NCI-H1092 treated with DMSO at 0.1 percent for 48 hours (cell line): ENCODE measurements at places on chromosomes 7 and 10.

DNA sequence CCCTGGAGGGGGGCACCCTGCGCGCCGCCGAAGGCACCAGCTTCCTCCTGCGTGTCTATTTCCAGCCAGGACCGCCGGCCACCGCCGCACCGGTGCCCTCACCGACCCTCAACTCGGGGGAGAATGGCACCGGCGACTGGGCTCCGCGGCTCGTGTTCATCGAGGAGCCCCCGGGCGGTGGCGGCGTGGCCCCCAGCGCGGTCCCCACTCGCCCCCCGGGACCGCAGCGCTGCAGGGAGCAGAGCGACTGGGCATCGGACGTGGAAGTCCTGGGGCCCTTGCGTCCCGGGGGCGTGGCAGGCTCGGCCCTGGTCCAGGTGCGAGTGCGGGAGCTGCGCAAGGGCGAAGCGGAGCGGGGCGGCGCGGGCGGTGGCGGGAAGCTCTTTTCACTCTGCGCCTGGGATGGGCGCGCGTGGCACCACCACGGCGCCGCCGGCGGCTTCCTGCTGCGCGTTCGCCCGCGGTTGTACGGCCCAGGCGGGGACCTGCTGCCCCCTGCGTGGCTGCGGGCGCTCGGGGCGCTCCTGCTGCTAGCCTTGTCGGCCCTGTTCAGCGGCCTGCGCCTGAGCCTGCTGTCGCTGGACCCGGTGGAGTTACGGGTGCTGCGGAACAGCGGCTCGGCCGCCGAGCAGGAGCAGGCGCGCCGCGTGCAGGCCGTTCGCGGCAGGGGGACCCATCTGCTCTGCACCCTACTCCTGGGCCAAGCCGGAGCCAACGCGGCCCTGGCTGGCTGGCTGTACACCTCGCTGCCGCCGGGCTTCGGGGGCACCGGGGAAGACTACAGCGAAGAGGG is 594 bp downstream of the CNNM1 start:
- peak; percentile 49 for DNase-seq

DNA sequence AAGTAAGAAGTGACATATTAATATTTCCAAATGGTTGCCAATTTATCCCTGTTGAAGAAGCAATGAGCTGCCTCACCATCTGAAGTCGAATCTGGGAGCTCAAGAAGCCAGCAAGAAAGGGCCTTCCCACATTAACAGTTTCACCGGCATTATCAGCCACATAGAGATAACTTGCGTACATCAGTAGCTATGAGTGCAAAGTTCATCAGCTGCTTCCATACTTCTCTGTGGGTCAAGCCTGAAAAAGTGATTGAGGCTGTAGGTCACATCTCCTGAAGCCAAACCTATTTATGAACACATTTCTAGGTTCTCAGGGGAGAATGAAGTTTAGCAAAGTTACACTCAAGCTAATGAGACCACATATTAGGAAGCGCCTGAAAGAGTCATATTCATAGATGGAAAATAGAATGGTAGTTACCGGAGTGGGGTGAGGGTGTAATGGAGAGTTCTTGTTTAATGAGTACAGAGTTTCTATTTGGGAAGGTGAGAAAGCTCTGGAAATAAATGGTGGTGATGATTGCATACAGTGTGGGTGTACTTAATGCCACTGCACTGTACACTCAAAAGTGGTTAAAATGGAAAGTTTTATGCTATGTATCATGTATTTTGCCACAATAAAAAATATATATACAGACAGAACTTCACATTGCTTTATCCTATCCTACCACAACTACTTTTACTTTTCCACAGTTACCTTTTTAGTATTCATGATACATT is 189.3 kb upstream of the SP4 start:
- DNase-seq: no peak

DNA sequence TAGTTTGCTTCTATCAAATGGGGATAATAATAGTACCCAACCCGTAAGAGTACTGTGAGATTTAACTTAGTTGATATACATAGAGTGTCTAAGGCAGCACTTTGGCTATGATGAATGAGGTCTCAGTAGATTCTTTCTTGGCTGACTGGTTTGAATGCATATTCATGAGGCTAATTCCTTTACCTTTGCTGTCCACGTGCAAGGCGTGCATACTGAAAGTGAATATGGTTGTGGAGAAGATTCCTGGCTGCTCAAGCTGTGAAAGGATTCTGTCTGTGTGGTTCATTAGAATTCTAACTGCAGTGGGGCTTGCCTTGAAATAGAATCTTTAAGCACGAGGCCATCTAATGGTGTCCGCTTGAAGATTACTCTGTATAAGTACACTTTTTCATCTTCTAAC is 110.3 kb downstream of the SEC23IP start:
- no peak for DNase-seq

GRCh38 chr10:21401196-21401595 is 124.3 kb downstream of the SKIDA1 start:
- no peak for DNase-seq

DNA sequence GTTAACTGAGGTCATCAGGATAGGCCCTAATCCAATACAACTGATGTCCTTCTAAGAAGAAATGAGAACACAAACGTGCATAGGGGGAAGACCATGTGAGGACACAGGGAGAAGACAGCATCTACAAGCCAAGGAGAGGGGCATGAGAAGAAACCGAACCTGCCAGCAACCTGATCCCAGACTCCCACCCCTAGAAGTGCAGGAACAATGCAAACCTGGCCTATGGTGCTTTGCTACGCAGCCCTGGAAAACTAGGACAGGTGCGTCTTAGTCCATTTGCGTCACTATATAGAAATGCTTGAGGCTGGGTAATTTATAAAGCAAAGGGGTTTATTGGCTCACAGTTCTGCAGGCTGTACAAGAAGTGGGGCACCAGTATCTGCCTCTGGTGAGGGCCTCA is 322.6 kb upstream of the ZNF32 start:
- no peak for DNase-seq

DNA sequence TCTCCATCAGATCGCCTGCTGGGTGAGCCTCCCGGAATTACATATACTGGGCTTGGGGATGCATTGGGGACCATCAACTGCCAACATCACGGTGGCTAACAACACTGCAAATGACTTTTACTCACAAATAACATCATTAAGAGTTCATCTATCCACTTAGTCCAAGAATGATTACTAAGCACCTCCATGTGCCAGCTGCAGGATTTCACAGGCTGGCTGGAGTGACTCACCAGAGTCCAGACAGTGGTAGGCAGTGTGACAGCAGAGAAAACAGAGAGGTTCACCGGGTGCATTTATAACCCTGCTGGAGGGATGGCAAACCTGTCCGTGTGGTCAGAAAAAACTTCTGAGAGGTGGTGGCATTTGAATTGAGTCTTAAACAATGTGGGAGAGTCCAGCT is 3.2 kb upstream of the IGFBP3 start:
- DNase-seq: no peak

- DNase-seq: peak; percentile 100
Measured at GRCh38 chr7:112939574-112940313, 146.9 kb downstream of the GPR85 start.

GRCh38 chr10:102198027-102198426 is 28.1 kb upstream of the ELOVL3 start:
- DNase-seq: no peak

DNA sequence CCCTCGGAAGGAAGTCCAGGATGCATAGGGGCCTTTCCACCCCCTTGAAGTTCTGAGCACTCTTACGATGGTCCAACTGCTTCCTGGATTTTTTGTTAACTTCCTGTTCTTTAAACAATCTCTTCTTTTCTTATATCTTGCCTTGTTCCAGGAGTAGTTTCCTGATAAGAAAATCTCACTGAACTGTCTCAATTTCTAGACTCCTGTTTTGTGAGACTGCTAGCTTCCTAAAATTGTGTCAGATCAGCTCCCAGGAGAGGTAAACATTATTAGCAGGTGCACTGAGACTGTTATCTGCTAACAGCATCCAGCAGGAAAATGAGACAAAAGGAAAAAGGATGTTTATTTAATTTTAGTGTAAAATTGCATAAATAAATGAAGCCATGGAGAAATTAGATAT is 106.2 kb upstream of the PITRM1 start:
- DNase-seq: no peak

GRCh38 chr7:30145426-30145970 is 10.7 kb downstream of the MTURN start:
- no peak for DNase-seq

DNA sequence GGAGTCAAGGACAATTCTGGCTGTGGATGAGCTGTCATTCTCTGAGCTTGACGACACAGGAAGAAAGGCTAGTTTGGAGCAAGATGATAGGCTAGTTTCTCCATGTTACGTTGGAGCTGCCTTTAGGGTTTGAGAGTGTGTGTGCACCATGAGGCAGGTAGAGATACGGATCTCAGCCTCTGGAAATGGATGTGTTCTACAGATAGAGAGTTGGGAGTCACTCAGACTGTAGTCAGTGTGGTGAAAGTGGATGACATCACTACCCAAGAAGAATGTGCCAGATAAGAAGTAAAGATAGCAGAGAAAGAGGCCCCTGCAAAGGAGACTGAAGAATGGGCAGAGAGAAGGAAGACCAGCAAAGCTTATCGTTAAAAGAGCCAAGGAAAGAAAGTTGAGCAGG is 42.4 kb downstream of the PNLIPRP3 start:
- DNase-seq: no peak

- DNase-seq: no peak
Measured at GRCh38 chr7:96538632-96539031, 171.0 kb downstream of the SEM1 start.

GRCh38 chr7:112882991-112883390 is 92.8 kb upstream of the TMEM168 start:
- no peak for DNase-seq

DNA sequence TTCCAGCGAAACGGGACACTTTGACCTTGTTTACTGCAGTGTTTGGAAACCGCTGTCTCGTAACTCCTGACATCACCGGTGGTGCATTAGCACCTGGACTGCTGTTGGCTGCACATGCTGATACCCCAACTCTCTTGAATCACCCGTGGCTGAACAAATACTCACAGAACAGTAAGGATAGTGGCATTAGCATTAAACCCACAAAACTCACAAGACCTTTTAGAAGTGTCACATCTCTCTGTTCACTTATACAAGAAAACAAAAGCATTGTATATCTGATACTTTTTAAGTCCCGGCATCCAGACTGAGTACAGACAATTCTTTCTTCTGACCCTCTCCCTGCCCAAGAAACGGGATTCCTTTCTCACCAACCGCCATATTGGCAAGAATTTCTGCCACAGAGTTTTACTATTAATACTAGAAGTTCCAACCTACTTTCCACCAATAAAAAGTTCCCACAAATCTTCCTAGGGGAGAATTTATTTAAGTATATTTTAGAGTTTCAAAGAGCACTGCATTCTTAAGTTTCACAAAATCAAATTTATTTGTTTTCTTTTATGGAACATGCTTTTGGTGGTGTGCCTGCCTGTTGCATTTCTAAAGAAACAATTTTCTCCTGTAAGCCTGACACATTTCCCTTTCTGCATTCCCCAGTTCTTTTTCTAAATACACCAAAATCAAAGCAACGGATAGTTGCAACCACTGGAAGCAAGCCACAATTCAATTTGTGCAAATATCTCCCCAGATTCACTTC is 208.4 kb upstream of the KLF14 start:
- DNase-seq: no peak

DNA sequence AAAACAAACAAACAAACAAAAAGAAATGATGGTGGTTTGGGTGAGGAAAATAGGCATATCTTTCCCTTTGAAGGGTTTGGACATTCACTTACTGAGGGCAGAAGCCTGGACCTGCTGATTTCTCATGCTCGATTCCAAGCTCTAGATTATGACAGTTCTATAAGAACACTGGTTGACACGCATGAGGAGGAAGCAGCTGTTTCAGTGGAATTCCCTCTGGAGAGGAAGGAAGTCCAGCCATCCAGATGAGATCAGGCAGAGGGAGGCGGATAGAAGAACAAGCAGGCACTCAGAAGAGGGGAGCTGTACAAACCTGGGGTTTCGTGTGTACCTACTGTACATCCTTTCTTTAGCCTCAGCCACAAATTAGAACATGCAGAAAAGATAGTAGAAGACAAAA is 691.9 kb downstream of the INHBA start:
- no peak for DNase-seq
